Heart left ventricle (tissue), 16 donors: ENCODE measurements at places on chromosomes 4 and X. TPM values are rescaled to one million over a fixed set of nuclear protein-coding genes. Genes with fewer than 3 reads are reported as not detected.

Gene IQCM
- not detected for polyA plus RNA-seq

Gene AFM
- polyA plus RNA-seq, result not detected

Gene ITM2A
- polyA plus RNA-seq, result 31.0 TPM

Gene EFHC2
- 7.5 TPM for polyA plus RNA-seq

DNA sequence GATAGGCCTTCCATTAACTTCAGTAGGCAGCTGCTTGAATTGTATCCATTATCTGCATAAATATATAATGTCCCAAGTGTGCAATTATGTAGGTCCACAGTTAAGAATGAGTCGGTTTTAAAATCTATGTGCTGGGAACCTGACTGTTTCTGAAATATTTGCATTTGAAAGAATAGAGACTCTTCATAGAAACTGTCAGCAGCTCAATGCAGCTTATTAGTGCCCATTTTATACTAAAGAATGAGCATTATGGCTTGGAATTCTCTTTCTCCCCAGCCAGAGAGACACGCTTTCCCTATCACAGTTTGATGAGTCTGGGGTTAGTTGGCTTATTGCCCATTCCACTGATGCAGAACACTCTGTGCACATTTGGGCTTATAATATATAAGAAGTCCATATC lies 202.0 kb upstream of the PCDH7 start:
- no peak for DNase-seq

DNA sequence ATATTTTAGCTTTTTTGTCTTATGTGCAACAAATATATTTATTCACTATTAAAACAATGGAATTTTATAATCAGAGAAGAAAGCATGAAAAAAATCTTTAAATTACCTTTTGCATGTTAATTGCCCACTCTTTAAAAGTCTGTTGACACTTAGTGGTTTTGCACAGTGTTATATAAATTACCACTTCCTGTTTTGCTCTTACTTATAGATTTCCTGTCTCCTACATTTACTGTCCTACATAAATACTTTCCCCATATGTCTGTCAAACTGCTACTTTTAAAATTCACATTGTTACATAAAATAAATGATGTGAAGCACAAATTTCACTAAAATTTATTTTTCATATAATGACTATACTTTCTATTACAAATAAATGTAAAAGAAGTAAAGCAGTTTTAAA lies 161.1 kb upstream of the NDST4 start:
- no peak for DNase-seq

DNA sequence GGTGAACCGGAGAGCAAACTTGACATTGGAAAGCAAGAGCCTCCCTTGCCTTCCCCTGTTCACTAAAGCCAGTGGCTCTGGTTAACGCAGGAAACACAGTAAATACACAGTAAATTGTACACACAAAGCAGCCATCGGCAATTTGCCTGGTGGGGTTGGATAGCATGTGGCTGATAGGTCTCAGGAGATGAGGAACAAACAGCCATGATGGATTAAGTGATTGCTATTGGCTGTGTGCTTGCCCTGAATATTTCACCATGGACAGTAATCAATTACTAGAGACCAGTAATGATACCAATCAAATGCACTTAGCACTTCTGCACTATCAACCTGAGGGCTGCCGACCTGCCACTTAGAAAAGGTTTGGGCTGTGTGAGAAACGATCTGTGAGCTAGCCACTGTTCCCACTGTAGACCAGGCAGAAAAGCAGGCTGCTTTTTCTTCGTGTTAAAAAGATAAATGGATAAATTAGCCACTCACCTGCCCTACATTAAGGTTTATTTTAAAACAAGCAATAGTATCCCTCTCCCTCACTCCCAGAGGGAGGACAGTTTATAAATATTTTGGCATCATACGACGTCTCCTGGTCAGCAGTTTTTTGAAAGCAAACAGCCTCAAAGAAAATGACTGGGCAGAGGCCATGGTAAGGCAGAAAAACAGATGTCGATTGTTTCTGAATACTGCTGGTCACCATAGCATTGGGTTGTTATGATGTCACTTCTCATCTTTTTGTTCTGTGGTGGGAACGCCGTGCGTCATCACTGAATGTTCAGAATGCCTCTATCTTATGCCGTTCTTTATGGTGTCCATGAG lies 167.1 kb downstream of the MAML3 start:
- no peak for DNase-seq

- DNase-seq, result no peak
These were observed 133.2 kb upstream of the DIAPH2 start for GRCh38 chrX:96551322-96551872.

- DNase-seq, result no peak
These were observed 6.1 kb downstream of the SPATA18 start for GRCh38 chr4:52057196-52057595.

GRCh38 chrX:13826770-13827169 lies 9.9 kb upstream of the GPM6B start:
- DNase-seq, result no peak

GRCh38 chr4:113646442-113646822 lies 115.1 kb downstream of the CAMK2D start:
- no peak for DNase-seq

DNA sequence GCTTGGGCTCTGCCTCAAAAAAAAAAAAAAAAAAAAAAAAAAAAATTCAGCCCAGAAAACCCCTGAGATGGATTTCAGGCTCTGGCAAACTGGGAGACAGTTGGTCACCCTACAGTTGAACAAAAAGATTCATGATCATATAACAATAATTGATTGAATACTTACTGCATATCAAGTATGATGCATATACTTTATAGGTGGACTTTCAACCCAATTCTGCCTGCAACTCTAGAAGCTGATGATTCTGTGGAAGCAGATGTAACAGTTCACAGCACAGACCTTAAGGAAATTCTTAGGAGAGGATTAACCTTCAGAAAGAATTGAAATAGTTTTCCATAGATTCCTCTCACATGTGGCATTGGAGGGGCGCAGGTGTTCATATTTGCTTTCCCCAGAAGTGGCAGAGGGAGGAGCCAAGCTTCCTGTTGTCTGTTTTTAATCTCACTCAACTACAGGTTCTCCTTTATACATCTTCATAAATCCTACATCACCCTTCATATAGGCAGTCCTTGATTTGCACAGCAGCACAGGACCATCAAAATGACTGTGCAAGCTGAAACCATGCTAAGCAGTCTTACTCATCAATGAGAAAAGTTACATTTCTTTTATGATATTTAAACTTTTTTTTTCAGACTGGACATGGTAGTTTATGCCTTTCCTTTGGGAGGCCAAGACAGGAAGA lies 149.4 kb upstream of the KLF3 start:
- DNase-seq, result no peak

DNA sequence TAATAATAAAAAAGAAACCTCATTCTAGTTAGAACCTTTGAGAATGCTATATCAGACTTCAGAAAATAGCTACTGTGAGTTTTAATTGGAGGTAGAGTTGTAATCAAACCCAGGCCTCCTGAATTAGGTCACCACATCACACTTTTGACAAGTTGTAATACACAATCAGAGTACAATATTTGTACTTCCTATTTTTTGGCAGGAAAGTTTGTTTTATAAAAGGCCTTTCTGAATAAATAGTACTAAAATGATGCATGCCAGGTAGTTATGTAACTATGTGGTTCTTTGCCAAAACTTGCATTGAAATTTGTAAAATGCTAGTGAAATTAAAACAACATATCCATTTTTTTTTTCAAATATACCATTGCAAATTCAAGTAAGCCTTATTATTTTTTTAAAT lies 26.8 kb downstream of the ADH7 start:
- DNase-seq, result no peak

- DNase-seq, result no peak
These were observed 114.2 kb upstream of the TBC1D9 start for GRCh38 chr4:140870427-140870826.

DNA sequence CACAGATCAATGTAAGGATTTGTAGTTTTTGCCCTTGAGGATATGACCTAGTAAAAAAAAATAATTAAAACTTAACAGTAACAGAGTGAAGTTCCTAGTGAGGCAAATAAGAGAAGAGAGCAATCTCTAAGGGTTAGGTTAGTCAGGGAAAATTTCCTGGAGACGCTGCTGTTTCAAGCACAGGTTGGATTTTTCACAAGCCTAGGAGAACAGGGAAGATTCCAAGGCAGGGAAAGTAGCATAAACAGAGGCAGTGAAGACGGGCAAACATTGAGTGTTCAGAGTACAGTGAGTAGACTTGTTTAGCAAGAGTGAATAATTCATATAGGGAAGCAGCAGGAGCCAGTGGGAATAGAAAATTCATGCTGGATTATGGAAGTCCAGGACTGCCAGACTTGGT lies 212.8 kb downstream of the SPANXN3 start:
- no peak for DNase-seq
